ENCODE measurements at places on chromosomes 11 and 22.

GRCh38 chr11:62560566-62561103, 13.1 kb downstream of the EEF1G start:
- DNase-seq, result peak; percentile 98

DNA sequence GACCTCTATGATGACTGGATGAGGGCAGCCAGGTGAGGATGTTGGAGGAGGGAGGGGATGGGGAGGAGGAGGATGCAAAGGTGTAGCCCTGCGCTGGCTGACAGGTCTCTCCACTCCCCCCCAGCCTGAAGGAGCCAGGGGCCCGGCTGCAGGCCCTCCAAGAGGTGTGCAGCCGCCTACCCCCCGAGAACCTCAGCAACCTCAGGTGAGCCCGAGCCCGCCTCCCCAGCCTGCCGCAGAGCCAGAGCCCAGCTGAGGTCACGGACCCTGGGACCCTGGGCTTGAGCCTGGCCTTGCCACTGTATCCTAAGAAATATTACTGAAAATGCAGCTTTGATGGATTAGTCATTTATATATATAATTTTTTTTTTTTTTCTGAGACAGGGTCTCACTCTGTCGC, 7.8 kb downstream of the SH3BP1 start:
- no peak for DNase-seq

DNA sequence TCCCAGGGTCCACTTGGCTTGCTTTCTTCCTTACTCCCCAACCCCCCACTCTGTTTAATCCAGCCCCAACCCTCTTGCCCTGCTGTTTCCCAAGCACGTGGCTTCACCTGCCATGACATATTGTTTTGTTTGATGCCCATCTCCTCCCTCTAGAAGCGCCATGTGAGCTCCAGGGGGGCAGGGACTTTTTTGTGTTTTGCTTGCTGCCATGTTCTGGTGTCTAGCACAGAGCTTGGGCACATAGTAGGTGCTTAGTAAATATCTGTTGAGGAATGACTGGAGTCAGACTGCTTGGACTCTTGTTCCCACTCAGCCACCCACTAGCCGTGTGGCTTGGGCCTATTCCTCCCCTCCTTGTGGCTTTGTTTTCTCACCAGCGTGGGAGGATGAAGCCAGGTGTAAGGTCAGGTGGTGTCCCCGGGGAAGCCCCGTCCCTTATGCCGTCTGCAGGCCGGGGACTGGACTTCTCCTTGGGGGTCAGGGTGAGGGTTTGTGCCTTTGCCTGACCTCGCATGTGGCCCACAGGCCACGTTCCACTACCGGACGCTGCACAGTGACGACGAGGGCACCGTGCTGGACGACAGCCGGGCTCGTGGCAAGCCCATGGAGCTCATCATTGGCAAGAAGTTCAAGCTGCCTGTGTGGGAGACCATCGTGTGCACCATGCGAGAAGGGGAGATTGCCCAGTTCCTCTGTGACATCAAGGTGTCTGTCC, 3.8 kb downstream of the AIP start:
- no peak for DNase-seq

- peak; percentile 75 for DNase-seq
Measured at GRCh38 chr11:69311767-69312385, 17.9 kb downstream of the MYEOV start.

DNA sequence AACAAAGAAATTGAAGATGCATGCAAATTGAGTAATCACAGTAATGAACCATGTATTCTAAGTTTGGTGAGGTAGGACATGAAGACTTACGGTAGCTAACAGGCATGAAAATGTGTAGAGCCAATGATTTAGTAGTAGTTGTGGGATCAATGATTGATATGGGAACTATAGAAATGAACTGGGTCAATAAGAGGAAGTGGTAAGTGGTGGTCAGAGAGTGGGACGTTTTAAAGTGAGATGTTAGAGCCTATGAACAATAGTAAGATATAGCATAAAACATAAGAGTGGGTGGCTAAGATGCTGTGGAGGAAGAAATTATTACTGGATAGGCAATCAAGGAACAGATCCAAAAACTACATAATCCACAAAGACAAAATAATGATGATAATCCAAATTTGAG, 45.0 kb downstream of the DLG2 start:
- DNase-seq, result no peak

GRCh38 chr11:132941024-132941646, 591.2 kb downstream of the OPCML start:
- peak; percentile 52 for DNase-seq

DNA sequence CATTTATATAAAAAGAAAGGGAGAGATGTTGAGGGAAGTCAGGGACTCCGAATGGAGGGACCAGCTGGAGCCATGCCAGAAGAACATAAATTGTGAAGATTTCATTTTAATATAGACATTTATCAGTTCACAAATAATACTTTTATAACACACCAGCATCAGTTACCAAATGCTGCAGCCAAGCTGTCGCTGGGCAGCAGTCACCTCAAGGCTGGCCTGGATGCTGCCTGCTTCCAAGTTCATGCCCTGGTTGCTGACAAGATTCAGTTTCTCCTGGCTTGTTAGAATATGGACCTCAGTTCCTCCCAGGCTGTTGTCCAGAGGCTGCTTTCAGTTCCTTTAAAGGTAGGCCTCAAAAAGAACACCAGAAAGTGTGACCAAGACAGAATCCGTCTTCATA, 30.8 kb upstream of the ALDH3B2 start:
- DNase-seq, result no peak

- DNase-seq, result no peak
Measured at GRCh38 chr11:93908689-93909088, 58.3 kb upstream of the VSTM5 start.

DNA sequence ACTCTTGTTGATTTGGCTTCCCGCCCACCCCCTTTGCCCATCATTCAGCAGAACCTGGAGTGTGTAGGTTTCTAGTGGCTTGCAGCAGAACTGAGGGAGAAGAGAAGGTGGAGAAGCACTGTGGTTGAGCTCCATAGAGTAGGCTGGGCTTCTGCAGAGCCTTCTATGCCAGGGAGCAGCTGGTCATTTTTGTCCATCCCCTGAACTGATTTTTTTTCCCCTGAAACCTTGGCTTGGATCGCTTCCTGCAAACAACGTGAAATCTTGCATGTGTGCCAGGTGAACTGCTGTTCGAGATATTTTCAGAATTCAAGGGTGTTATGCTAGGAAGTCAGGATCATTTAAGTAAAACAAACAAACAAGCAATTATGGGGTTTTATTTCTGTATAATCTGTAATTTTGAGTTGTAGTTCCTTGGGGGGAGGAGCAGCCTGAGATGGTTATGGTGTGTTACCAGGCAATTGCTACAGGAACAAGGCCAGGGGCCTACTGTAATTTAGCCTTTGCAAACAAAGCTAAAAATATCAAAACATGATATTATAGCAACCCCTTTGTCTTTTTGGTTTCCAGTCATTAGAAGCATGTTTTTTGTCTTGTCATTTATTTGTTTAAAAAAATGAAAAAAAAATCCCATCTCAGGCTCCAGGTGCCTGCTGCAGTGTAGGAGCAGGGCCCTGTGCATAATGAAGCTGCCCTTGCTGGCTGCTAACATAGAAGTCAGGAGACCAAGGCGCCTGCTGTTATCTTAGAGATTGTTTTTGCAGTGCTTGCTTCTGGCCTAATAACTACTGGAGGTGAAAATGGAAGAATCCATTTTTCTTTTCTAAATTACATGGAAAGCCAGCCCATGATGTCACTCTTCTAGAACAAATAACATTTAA, 152.4 kb upstream of the TTC12 start:
- DNase-seq, result no peak

GRCh38 chr22:39908737-39909136, 7.9 kb downstream of the GRAP2 start:
- DNase-seq, result no peak

DNA sequence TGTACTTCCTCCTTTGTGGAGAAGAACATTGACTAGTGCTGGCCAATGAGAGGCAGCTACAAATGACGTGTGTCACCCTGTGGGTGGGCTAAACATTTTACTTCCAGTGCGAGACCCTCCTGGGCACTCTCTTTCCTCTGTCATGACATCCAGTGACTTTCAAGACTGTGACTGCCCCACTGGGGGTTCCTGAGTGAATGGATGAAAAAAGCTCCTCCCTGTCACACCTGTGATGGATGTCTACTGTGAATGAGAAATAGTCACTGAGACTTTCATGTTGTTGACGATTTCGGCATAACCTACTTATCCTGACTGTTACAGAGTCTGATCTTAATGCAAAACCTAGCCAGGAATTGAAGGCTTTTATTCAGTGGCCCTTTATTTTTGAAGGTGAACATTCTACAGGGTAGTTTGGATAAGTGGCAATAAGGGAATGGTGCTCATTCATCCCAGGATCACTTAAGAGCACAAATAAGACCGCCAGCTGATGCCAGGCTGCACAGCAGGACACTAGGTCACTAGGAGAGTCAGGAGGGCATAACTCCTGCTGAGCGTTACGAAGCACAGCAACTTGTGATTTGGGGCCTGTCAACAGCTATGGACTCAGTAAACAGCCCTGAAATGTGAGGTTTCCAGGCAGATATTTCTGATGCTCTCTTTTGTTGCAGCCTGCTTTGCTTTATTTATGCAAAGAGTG, 636.6 kb downstream of the NTM start:
- DNase-seq, result no peak
